ENCODE measurements at places on chromosomes 4 and X. TPM values are rescaled to one million over a fixed set of nuclear protein-coding genes. Genes with fewer than 3 reads are reported as not detected.

NEUROG2 gene
- total RNA-seq, result not detected

PJA1 gene
- total RNA-seq, result 23.6 TPM

NLGN4X gene
- total RNA-seq, result 4.2 TPM

TCEAL9 gene
- 45.4 TPM for total RNA-seq

RNF175 gene
- total RNA-seq, result not detected

GUCY1A1 gene
- total RNA-seq, result 76.0 TPM

NPY1R gene
- 4.6 TPM for total RNA-seq

SATL1 gene
- total RNA-seq, result not detected

CTAG1A gene
- not detected for total RNA-seq

PPEF2 gene
- total RNA-seq, result not detected

- no peak for DNase-seq
Measured at GRCh38 chr4:127048376-127049044, 584.2 kb upstream of the INTU start.

DNA sequence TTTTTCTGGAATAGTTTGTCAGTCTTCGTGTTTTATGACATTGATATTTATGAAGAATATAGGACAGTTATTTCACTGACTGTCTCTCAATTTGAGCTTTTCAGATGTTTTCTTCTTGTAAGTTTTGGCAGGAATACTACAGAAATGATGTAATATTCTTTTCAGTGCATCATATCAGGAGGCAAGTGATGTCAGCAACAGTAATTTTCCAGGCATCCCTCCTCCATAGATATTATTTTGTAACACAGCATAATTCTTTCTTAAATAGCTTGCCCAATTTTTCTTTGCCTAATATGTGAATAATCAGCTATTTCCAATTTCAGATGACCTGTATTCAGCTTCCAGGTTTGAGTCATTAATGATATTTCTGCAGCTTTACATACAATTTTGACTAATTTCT, 211.1 kb downstream of the ADGRL3 start:
- DNase-seq, result no peak

DNA sequence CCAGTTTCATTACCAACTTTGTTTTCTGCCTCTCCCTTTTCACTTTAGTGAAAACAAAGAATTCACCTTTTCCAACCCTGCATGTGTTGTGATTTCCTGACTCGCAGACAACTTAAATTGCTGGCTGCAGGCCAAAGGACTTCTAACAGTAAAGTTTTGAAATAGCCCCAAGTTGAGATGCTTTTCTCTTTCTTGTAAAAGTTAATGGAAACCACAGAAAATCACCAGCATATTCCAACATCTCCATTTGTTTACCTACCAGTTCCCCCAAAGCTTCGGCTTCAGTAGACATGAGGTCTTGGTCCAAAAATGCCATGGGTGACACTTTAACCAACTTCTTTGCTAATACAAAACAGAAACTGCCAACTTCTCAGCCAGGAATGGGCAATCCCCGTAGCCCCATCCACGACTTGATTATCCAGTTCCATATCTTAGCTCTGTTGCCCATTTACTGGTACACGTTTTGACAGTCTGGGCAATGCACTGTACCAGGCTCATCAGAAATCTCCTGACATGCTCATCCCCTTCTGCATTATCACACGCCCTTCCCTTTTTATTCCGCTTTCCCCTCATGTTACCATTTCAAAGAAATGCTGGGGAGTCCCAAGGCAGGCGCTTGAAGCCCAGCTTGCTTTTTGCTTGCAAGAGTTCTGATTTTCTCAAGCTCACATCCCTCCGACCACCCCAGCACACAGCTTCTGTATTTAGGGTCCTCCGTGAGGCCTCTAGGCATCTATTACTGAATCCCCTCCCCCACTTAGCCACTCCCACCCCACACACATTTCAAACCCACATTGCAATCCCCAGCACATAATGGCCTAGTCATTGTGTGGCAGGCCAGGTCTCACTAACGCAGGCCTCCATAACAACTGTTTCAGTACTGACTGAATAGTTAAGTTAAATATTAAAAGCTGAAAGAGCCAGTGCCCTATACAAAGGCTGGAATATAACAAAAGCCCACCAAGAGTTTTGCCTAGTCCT, 137.9 kb upstream of the S100G start:
- DNase-seq, result no peak

- no peak for DNase-seq
Measured at GRCh38 chr4:10050721-10051120, 29.4 kb upstream of the SLC2A9 start.

DNA sequence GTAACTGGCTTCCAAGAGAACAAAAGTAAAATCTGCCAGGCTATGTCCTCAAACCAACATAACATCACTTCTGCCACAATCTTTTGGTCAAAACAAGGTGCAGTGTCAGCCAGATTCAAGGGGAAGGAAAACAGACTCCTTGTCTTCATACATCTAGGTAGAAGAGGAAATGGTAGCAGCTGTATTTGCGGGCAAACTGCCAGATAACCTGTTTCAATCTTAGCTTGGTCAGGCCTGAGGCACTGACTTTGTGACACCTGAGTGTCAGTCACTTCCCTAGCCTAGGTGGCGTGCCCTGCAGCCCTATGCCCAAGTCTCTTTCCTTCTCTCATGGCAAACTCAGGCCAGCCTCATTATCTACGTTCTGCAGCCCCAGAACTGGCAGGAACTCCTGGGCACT, 146.2 kb upstream of the JADE1 start:
- no peak for DNase-seq

DNA sequence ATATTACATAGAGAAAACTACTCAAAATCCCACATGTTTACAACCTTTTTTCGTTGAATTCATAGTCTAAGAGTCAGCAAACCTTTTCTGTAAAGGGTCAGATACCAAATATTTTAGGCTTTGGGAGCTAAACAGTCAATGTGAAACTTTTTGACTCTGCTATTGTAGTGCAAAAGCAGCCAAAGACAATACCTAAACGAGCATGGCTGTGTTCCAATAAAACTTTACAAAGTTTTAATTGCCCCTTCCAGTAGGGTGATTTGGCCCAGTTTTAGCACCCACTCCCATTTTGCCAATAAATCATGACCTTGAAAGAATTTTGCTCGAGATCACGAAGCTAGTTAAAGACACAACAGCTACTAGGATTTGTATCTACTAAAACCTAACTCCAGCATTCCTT, 147.2 kb downstream of the ANKRD50 start:
- DNase-seq, result no peak

GRCh38 chr4:66275411-66276038, 605.2 kb upstream of the EPHA5 start:
- DNase-seq, result no peak

GRCh38 chr4:132958457-132959263, 190.4 kb upstream of the PCDH10 start:
- no peak for DNase-seq

- DNase-seq, result no peak
Measured at GRCh38 chrX:25204182-25204581, 188.4 kb upstream of the ARX start.

Data from upper lobe of right lung (tissue), 1 donor.